ENCODE measurements at places on chromosomes 16 and 17.

DNA sequence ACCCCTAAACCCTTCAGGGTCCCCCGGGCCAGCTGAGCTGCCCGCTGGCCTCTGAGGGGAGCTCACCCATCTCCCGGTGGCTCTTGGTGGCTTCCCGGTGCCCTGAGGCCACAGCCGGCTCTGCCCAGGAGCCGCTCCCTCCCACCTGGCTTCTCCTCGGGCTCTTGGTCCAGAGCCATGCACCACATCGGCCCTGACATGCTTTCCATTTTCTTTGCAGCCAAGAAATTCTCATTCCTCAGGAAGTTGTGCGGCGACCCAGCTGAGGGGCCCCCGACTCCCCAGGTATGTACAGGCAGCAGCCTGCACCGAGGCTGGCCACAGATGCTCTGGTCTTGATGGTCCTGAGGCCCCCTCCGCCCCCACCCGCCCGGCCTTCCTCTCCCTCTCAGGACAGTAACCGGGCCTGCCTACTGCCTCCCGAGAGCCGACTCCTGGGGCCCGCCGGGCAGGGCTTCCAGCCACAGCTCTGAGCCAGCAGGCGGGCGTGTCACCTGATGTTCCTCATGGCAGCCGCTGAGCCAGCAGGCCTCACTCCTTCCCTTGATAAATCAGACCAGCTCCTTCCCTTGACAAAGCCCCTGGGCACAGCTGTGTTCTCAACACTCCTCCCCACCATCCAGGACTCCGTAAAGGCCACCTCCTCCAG, 28.4 kb upstream of the ZFPM1 start:
- no peak for DNase-seq

- no peak for DNase-seq
These were observed 111.9 kb downstream of the CNTNAP4 start for GRCh38 chr16:76389126-76389525.

DNA sequence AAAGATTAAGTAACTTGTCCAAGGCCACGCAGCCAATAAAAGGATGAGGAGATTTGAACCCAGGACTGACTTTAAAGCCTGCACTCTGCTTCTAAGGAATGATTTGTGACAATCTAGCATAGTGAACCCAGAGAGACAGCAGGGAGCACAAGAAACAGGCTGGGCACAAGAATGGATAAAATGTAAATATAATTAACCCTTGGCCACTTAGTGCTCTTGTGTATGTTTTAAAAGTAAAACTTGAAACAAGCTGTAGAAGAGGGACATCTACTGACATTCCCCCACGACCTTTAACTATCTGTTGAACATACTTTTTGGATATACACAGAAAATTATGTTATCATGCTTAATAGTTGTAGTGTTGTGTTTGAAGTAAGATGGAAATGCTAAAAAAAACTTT, 141.9 kb upstream of the PMFBP1 start:
- no peak for DNase-seq

DNA sequence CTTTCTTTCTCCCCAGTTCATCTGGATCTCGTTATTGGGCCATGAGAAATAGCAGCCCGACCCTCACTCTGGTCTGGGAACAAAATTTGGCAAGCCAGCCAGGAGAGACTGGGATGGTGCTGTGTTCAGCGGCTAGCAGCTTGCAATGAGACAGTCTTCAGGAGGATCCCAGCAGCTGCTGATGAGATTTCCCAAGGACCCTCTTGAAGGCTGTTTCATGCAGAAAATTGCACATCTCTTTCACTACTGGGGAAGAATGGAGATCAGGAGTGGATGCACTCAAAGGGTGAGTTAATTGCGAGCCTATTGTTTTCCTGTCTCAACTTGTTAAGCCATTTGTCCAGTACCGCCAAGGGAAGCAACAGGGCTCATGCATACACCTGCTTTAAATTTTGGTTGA, 5.5 kb upstream of the COIL start:
- DNase-seq = no peak

DNA sequence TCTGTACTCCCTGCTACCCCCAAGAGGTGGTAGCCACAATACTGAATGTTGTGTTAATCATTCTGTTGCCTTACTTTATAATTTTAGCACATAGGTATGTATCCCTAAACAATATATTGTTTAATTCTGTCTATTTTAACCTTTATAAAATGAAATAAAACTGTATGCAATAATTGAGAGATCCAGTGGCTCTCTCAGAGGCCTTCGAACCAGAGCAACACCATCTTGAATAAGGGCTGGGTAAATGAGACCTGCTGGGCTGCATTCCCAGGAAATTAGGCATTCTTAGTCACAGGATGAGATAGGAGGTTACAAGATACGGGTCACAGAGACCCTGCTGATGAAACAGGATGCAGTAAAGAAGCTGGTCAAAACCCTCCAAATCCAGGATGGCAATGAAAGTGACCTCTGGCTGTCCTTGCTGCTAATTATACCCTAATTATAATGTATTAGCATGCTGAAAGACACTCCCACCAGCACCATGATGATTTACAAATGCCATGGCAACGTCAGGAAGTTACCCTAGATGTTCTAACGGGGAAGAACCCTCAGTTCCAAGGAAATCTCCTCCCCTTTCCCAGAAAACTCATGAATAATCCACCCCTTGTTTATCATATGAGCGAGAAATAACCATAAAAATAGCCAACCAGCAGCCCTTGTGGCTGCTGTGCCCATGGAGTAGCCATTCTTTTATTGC, 2.0 kb upstream of the CANT1 start:
- no peak for DNase-seq

DNA sequence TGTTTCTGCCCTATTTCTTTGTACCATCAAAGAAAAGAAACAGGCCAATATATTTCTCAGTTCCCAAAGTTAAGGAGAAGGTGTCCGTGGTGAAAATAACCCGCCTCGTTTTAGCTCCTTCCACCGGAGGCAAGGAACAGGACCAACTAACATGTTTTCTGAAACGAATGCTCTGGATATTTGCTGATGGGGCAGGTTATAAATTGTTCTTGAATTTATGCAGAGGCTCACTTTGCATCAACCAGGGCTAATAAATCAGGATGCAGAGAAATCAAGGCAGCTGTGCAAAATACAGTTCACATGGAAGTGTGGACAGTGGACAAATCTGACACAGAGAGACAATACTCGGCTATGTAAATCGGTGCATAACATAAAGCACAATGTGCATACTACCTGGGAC, 189.8 kb downstream of the GRIN2A start:
- DNase-seq = no peak

DNA sequence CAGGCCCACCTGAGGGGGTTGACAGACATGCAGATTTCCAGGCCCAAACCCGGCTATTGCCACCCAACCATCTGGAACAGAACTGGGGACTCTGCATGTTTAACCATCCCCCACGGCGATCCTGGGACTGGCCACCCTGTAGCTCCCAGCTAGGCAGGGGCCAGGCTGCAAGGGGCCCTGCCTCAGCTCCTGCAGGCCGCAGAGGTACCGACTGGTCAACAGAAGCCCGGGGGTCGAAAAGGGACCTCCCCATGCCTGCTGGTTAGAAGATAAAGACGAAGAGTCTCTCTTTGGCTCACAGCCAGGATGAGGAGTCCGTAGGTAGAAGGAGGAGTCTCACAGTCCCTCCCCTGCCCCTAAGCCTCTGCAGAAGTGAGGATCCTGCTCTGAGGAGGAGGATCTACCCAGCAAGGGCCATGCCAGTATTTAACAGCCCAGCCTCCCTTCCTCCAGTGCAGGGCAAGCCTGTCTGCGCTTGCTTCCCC, 223.4 kb upstream of the TNRC6C start:
- DNase-seq = no peak

DNA sequence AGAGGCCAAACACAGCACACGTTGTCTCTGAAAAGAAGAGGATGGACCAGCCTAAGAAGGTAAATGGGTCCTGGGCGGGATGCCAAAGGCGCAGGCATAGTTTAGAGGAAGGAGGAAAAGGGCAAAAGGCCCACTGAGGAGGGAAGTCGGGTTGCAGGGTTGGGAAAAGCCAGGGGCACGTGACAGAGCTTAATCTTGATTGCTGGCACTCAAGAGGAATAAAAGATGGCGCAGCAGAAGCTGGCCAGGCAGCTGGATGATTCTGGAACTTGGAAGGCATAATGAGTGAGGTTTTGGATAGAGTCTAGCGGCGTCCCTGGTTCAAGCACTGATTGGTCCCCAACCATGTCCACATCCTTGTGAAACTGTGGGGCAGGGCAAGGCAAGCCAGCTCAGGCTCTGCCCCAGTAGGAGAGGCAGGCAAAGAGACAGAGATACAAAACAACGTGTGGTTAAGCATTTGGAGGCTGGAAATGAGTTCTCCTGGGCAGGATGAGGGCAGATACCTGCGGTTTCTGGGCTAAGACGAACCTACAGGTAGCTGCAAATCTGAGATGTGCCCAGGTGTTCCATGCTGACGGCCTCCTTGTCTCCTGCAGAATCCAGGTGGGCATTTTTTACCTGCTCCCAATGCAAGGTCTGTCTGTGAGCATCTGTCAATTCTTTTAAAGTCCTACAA, 52.7 kb upstream of the CIBAR2 start:
- no peak for DNase-seq

DNA sequence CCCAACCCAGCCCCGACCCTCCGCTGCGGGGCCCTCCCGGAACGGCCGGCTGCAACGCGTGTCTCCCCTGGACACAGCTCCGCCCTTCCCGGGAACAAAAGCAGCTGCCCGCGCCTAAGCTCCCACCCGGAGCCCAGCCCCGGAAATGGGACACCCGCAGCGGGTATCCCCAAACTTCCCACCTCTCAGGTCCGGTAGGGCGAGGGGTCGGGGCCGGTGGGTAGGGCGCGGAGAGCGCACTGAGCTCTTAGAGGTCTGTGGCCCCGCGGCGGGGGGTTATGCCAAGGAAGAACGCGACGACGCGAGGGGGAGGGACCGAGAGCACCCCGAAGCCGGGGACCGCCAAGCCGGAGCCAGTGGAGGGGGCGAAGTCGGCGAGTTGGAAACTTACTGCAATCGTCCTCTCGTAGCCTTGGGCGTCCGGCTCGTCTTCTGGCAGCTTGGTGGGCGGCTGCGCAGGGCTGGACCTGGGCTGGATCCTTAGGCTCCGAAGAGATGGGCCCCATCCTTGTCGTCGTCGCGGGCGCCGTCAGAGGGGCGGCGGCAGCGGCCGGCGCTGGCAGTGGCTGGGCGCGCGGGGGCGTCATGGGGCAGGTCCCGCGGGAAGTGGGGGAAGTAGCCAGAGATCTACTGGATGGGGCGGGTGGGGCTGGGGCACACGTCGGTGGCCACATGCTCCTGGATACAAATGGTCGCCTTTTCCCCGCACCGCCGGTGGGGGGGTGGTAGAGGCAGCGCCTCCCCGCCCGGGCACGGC, 6.9 kb downstream of the USP6 start:
- no peak for DNase-seq

- no peak for DNase-seq
These were observed 56.4 kb upstream of the NLRP1 start for GRCh38 chr17:5640726-5641125.

DNA sequence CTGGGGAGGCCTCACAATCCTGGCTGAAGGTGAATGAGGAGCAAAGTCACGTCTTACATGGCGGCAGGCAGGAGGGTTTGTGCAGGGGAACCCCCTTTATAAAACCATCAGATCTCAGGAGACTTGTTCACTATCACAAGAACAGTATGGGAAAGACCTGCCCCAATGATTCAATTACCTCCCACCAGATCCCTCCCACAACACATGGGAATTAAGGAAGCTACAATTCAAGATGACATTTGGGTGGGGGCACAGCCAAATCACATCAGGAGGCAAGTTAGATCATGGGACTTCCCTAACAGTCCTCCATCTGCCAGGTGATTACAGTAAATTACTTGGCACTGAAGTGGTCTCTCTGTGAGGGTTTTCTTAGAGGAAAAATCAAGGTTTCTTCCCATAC, 5.3 kb downstream of the TMEM114 start:
- no peak for DNase-seq

DNA sequence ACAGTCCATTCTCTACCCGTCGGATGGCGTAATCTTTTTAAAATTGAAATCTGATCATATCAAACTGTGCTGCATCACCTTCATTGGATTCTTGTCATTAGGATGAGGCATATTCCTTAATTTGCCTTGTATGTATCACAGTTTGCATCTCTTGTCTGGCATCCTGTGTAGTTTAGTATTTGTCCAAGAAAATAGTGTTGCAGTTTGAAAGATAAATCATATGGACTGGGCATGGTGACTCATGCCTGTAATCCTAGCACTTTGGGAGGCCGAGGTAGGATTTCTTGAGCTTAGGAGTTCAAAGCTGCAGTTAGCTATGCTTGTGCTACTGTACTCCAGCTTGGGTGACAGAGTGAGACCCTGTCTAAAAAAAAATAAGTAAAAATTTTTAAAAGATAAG, 5.8 kb upstream of the RSL1D1 start:
- DNase-seq = no peak

DNA sequence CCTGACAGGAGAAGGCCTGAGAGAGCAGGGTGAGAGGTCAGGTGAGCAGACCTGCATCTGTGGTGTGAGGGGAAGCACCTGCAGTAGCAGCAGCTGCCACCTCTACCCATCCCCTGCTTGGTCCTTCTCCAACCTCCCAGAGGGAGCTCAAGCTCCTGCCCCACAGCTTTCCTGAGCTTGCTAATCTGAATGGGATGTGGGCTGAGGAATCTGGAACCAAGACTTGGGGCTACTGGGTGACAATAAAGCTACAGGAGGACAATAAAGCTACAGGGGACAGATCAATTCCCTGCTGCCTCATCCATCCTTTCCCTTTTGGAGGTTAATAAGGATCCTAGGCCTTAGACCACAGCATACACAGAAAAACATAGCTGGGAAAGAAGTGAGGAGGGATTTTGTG, 4.9 kb upstream of the TBX4 start:
- no peak for DNase-seq

- no peak for DNase-seq
These were observed 41.4 kb downstream of the CMIP start for GRCh38 chr16:81485824-81486539.

GRCh38 chr17:82944990-82945389, 105.2 kb upstream of the ZNF750 start:
- no peak for DNase-seq

- DNase-seq = no peak
These were observed 702 bp upstream of the WNT3 start for GRCh38 chr17:46818929-46819859.

- DNase-seq = no peak
These were observed 3.0 kb downstream of the CDH1 start for GRCh38 chr16:68739964-68740627.

DNA sequence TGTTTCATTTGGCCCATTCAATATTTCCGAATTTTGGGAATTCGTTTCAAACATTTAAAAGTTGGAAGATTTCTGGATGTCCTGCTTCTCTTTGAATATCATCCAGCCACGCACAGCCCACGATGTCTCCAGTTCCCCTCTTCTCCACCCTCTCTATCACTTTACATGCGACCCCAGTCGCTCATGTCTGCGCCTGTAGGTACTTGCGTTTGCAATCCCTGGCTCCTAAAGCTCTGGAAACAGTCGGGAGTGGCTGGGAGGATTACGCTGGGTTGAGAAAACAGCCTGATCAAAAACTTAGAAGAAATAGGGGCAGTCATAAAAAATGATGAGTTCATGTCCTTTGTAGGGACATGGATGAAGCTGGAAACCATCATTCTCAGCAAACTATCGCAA, 1.5 kb upstream of the SBK1 start:
- DNase-seq = no peak

DNA sequence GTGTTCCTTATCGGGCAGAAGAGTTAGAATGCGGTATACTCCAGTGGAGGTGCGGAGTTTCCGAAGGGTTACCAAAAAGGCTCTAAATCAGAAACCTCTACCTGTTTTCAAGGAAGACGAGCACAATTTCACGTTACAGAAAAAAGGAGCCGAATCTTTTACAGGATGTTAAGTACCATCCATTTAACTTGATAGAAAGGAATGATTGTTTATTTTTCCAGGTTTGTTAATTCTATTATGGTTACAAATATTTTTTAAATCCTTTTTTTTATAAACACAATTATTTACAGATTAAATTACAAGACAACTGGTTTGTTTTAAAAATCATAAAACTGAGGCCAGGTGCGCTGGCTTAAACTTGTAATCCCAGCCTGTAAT, 18.2 kb downstream of the ZNF213 start:
- DNase-seq = no peak

Measured in CD4-positive, alpha-beta T cell treated with Interleukin-12 subunit alpha and Interleukin-12 subunit beta, for 1 hour (primary cell).